ENCODE measurements at places on chromosomes 1 and 21.

GRCh38 chr1:118335331-118335732 is 150.3 kb upstream of the SPAG17 start:
- no peak for DNase-seq

GRCh38 chr1:18088077-18088594 is 19.5 kb upstream of the IGSF21 start:
- DNase-seq, result no peak

DNA sequence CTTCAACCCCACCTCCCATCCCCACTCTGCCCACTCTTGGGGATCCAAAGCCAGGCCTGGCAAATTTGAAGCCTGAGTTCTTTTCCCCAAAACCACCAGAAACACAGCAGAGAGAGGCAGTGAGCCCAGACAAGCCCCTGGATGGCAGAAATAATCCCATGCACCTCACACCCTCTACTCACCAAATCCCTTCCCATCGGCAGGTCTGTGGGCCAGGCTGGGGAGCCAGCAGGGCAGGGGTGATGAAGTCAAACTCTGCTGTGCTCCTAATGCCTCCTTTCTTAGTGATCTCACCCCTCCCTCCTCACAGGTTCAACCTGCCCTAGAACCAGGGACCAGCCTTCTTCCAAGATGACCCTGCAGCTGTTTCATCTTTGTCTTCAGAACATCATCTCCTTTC is 72.4 kb downstream of the GLIS1 start:
- no peak for DNase-seq

GRCh38 chr1:10033359-10033845 is 644 bp downstream of the UBE4B start:
- DNase-seq, result no peak

DNA sequence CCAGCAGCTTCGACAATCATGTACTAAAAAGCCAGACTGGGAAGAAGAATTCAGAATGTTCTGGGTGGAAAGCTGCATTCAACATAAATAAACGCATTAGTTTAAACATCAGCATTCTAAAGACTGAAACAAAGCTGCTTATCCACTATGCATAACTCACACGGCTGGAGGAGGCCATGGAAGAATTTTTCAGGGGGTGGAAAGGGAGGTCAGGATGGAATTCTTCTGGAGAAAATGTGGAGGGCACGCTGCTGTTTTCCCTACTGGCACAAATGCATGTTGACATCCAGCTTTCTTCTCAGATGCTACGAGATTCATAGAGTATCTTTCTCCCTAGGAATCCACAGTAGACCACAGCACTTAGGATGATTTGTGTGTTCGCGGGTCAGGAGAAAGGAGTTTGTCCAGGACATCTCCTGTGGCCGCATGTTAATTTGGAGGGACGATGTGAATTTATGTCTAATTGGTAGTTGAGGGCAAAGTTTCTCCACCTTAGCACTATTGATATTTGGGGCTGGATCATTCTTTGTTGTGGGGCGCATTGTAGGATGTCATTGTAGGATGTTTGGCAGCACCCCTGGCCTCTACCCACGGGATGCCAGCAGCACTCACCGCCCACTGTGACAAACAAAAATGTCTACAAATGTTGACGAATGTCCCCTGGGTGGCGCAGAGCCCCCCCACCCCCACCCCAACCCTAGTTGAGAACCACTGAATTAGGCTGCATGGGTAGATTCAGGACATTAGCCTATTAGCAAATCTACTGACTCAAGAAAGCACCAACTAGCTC is 86.5 kb upstream of the KAZN start:
- no peak for DNase-seq

DNA sequence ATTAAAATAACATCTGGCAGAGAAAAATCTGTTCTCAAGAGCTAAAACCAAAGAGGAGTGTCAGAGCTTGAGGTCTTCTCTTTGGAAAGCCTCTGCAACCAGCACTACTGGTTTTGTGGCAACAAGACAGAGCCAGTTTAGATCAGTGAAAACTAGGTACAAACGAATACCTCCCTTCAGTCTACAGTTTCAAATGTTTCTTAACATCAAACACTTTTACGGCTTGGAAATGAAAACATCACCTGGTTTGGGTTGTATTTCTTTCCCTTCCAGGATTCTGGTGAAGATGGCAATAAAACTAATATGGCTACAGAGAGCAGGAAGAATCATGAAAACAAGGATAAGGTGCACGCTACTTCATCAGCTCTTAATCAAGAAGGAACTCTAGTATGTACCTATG is 339.4 kb upstream of the ESRRG start:
- DNase-seq, result no peak

GRCh38 chr1:41812453-41812852 is 106.3 kb downstream of the HIVEP3 start:
- no peak for DNase-seq

GRCh38 chr1:46427541-46427940 is 33.4 kb downstream of the FAAH start:
- DNase-seq, result no peak

DNA sequence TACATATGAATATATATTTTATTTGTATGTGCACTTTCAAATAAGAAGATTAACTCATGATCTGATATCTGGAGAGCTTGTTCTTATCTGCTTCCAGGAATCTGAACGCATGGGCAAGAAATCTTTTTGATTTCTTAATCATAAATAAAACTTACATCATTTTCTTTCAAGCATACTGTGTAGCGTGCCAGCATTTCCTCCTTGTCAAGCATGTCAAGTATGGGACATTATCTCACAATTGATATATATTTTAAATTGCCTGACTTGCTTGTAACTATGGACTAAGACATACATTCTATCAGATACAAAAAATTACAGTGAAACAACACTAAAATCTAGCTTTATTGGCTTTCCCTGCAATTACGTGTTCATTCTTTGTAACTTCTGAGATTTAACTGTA is 1128.2 kb downstream of the PLA2G4A start:
- no peak for DNase-seq

DNA sequence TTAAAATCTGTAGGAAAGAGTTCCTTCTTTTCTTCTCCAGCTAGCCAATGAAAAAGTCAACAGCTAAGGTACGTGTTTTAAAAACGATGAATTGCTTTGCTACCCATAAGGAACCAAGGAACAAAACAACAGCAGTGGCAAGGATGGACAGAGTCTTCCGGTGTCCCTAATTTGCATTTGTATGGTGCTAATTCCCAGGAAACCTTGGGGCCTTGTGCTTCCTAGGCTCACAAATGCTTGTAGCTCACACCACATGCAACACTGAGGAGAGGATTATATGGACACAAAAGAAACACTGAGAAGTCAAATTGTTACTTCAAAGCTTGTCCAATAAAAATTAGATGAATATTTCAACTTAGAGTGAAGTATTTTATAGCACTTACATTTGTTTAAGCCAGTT is 1.8 kb upstream of the PGBD5 start:
- DNase-seq, result no peak

DNA sequence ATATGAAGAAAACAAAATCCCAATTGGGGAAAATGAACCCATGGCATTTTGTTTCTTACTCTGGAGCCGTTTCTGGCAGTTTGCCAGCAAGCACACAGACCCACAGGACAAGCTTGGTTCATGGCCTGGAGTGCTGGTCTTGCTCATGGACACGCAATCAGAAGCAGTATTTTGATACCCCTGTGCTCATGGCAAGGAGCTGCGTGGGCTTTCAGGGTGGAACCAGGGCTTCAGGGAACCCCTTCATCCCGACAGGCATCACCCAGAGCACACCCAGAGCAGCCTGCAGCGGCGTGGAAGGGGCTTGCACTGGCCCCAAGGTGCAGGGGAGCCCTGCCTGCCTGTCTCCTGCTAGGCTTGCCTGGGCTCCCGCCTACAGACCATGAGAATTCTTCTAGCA is 45.4 kb upstream of the PCBP3 start:
- no peak for DNase-seq

DNA sequence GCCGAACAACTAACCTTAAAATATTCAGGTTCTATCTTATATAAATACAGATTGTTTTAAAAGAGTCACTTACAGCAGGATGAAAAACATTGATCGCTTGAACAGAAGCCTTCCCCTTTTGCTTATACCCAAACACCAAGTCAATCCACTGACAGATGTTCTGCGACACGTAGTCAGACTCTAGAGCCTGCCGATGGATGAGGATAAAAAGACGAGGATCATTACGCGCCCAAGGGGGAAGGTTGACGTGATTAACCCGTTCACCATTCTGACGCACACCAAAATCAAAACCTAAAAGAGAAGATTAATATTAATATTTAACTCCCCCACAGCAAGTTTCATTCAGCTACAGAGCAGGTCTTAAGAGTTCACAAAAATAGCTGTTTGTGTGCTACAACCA is 59.4 kb upstream of the GNG4 start:
- DNase-seq, result no peak

DNA sequence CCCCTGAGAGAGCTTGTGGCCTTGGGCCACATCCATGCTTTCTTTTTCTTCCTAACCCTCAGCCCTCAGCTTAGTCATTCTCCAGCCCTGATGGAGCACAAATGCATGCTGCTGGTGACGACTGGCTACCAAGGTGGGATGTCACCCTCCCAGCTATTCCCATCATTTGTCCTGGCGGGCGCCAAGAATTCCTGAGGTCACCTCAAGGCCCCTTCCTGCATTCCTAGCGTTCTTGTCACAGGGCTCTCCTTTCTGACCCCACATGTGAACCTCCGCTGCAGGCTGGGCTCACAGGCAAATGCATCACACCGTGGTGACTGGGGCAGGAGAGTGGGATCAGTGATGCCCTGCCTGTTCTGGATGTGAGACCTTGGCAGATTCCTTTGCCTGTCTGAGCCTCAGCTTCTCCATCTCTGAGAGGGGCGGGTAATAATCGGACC is 53.4 kb upstream of the IFFO2 start:
- DNase-seq, result no peak

DNA sequence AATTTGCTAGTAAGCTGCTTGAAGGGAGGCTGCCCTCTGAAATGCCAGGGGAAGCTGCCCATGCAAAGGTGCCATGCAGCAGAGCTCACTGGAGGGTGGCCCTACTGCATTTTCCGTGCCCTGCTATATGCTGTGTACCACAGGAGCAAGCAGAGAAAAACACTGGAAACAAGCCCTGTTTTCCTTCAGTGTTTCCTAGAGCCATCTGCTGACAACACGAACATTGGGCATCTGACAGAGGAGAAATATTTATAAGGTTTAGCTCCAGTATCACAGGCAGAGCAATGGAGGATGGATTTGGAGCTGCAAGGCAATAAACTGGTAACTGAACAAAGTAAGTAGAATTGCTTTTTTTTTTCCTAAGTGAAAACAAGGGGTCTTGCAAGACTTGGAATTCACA is 198.4 kb downstream of the USP25 start:
- no peak for DNase-seq

GRCh38 chr1:58979677-58980076 is 195.8 kb upstream of the JUN start:
- DNase-seq, result no peak

DNA sequence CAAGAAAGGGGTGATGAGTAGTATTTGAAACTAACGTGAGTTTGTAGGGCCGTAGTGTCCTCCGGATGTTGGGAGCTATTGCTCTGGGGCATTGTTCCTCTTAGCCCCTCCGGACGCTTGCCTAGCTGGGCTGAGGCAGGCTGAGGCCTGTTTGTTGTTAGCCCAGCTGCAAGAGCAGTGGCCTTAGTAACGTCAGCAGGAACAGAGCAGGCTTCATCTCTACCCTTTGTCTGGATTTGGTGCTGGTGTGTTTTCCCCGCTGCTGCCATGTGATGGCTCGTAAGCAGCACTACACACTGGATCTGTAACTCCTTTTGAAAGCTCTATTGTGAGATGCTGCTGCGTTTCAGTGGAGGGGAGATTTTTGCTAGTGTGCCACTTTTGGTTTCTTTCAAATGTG is 57.6 kb downstream of the DNM3 start:
- no peak for DNase-seq

DNA sequence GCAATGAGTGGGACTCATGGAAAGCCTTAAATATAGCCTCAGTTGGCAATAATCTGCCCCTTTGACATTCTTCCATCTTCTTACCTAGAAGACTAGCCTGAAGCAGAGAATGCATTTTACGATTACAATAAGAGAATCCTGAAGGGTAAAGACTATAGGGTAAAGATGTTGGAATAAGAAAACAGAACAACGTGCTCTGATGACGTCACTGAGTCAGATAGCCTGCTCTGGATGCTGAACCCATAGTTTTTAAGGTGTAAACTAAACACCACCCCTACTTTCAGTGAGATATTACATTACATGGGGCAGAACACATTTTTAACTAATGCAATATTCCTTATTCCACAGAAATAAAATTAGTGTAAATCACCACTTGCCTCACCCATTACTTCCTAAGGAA is 240.4 kb downstream of the KCNT2 start:
- no peak for DNase-seq

- DNase-seq, result no peak
Observed at GRCh38 chr21:29164323-29164942, 34.0 kb downstream of the MAP3K7CL start.

GRCh38 chr1:215210167-215210566 is 127.6 kb downstream of the KCNK2 start:
- DNase-seq, result no peak

GRCh38 chr1:214808845-214809460 is 206.0 kb downstream of the CENPF start:
- no peak for DNase-seq

GRCh38 chr1:100746542-100746932 is 27.0 kb downstream of the VCAM1 start:
- DNase-seq, result no peak

DNA sequence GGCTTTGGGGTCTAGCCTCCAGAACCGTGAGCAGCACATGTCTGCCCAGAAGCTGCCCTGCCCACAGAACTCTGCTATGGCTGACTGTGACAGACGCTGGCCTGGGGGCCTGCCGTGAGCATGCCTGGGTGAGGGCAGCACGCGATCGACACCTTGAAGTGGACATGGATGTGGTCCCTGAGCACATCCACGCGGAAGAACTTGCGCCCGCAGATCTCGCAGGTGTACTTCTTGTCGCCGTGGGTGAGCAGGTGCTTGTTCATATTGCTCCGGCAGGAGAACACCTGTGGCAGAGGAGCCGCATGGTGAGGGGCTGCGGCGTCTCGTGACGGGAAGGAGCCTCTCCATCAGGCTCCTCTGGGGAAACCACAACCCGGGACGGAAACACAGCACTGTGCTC is 56.0 kb downstream of the PRDM15 start:
- DNase-seq, result no peak

GRCh38 chr1:22880174-22880601 is 92.5 kb downstream of the LACTBL1 start:
- DNase-seq, result no peak

- no peak for DNase-seq
Observed at GRCh38 chr1:200850554-200850953, 22.2 kb upstream of the GPR25 start.

GRCh38 chr1:191358724-191359123 is 799.5 kb upstream of the RGS18 start:
- DNase-seq, result no peak

GRCh38 chr1:118204105-118204504 is 19.1 kb upstream of the SPAG17 start:
- no peak for DNase-seq

DNA sequence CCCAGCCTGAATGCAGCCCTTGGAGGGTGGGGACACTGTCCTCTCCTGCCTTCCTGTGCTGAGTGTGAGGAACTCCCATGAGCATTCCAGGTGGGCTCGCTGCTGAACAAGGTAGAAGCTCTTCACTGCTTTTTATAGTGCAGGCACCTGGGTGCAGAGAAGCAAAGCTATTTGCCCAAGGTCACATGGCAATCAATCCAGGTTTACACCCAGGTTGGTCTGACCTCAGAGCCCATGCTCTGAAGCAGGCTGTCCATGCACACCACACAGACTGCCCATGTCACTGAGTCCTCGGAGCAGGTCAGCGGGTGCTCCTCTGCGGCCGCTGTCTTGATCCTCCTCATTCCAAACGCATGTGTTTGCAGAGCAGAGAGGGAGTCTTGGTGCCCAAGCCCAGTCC is 323.4 kb upstream of the VAMP3 start:
- DNase-seq, result no peak
